SK-N-SH (cell line): ENCODE measurements at places on chromosomes 5 and 9. TPM values are rescaled to one million over a fixed set of nuclear protein-coding genes. Genes with fewer than 3 reads are reported as not detected.

DNA sequence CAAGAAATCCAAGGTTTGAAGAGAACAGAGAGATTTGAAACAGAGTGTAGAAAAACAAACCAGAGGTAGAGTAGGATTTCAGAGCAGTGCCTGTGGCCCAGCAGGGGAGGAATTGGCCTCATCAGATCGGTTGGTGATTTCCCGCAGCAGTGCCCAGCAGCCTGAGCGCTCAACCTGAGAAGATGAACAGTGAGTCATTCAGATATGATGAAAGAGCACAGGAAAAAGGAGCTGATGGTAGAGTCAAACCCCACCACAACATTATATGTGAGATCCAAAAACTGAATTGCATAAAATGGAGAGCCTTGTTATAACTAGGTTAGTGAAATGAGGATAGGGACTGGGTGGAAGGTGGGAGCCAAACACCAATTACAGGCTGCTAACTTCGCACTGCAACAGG, 248.9 kb downstream of the PIK3R1 start:
- no peak overlapping the region for H3K4me3 ChIP-seq
- no peaks in the 10 kb centered on the region for H3K27me3 ChIP-seq
- no peak overlapping the region for H3K27ac ChIP-seq
- H3K4me1 ChIP-seq = no peaks in the 10 kb centered on the region
- DNase-seq = no peak

DNA sequence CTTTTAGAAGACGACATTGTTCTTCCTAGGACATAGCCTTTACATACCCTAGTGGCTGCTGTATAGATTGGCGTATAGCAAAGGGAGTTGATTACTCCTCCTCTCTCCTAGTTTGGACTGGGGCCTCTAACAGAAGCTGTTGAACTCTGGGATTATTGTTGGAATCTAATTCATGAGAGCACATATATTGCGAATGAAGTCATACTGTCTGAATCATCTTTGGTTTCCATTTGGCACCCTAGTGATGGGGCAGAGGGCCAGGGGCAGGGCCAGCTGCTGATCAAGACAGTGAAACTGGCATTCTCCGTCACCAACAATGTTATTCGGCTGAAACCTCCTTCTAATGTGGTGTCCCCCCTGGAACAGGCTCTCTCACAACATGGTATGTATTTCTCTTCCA, 40.3 kb downstream of the NUP188 start:
- peak overlapping the region; percentile 68 for H3K27ac ChIP-seq
- peaks cover 50% of the 10 kb centered on the region for H3K36me3 ChIP-seq
- no peak for DNase-seq
- no peak overlapping the region for H3K4me3 ChIP-seq
- H3K27me3 ChIP-seq = no peaks in the 10 kb centered on the region

- H3K4me1 ChIP-seq = no peaks in the 10 kb centered on the region
- DNase-seq = peak; percentile 17
- no peaks in the 10 kb centered on the region for H3K36me3 ChIP-seq
- H3K27me3 ChIP-seq = peaks cover 44% of the 10 kb centered on the region
- H3K4me3 ChIP-seq = no peak overlapping the region
Observed at GRCh38 chr5:114362977-114363761, 1.3 kb downstream of the KCNN2 start.

Gene CLIC3
- 0.60 and 1.0 TPM in 2 replicates for polyA plus RNA-seq

DNA sequence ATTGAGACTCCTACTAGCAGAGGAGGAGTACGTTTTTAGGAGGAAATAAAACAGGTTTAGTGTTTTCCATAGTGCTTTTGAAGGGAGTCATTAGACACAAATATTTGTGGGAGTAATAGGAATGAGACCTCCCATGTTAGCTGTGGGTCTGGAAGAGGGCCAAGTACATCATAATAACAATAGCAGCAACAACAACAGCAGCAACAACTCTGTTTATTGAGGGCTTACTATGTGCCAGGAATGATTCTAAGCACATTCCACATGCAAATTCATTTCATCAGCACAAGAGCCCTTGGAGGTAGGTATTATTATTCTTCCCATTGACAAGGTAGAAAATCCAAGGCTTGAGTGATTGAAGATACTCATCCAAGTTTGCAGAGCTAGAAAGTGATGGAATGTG, 384.2 kb upstream of the RPS23 start:
- no peaks in the 10 kb centered on the region for H3K36me3 ChIP-seq
- H3K4me3 ChIP-seq = no peak overlapping the region
- no peak for DNase-seq
- no peaks in the 10 kb centered on the region for H3K27me3 ChIP-seq

Gene FAM114A2
- polyA plus RNA-seq = 9.0 and 11.9 TPM in 2 replicates

Gene C5
- 1.8 and 2.7 TPM in 2 replicates for polyA plus RNA-seq

DNA sequence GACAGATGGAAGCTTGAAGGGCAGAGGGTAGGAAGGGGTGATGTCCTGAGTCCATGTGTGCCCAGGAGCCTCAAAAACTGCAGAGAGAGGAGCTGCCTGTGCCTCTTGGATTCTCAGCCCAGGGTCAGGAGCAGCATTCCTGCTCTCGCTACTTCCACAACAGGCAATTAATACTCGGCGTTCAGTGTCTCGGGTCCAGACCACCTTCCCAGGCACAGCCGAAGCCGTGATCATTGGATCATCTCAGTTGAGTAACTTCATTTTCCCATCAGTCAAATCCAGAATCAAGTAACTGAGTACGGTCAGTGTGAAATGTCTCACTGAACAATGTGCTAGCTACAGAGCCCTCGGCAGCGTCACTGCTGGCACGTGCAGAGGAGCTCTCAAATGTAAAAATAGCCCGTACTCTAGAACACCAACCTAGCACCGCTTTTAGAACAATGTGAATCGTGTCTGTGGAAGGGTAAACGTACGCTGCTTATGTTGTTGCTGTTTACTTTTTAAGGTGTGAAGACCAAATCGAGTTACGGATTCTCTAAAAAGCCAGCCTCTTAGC, 63.5 kb upstream of the IRX4 start:
- no peak overlapping the region for H3K4me3 ChIP-seq
- DNase-seq = no peak
- peaks cover 67% of the 10 kb centered on the region for H3K27me3 ChIP-seq
- no peaks in the 10 kb centered on the region for H3K4me1 ChIP-seq
- no peaks in the 10 kb centered on the region for H3K36me3 ChIP-seq

- no peak overlapping the region for H3K4me3 ChIP-seq
- no peaks in the 10 kb centered on the region for H3K4me1 ChIP-seq
- no peak overlapping the region for H3K27ac ChIP-seq
- peak; percentile 43 for DNase-seq
- H3K27me3 ChIP-seq = no peaks in the 10 kb centered on the region; the same call in 1 of the 2 replicates
- peaks cover 36% of the 10 kb centered on the region; the same call in 1 of the 2 replicates for H3K36me3 ChIP-seq
Observed at GRCh38 chr9:128393970-128394369, 22.8 kb downstream of the URM1 start.

DNA sequence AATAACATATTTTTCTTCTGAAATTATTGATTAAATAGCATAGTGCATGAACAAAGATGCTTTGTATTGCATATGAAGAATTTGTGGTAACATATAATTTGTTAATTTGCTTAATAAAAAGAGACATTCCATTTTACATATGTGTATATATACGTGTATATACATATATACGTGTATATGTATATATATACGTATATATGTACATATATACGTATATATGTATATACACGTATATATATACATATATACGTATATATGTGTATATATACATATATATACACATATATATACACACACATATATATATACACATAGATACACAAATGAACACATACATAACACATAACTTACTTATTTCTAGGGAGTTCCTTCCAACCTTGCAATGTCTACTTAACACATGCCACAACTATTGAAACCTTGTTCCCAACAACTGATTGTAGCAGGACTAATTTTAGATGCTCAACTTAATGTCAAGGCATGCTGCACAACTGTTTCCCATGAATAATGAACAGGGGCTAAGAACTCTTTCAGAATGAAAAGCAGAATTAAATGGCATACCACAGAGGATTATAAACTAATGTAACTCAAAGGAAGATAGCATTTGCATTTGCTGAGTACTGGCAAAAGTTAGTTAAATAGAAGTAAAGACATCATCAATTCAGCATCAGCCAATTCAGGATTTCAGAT, 17.4 kb downstream of the KIF24 start:
- H3K4me3 ChIP-seq = no peak overlapping the region
- no peaks in the 10 kb centered on the region for H3K36me3 ChIP-seq
- H3K4me1 ChIP-seq = peaks cover 3% of the 10 kb centered on the region
- DNase-seq = no peak
- H3K27me3 ChIP-seq = no peaks in the 10 kb centered on the region
- H3K27ac ChIP-seq = no peak overlapping the region

Gene MARVELD2
- polyA plus RNA-seq = 0.07 TPM in 1 of 2 replicates, not detected in the other

- no peaks in the 10 kb centered on the region for H3K27me3 ChIP-seq
- no peaks in the 10 kb centered on the region for H3K36me3 ChIP-seq
- DNase-seq = no peak
- no peaks in the 10 kb centered on the region for H3K4me1 ChIP-seq
Observed at GRCh38 chr5:27377626-27378025, 339.2 kb upstream of the CDH9 start.

DNA sequence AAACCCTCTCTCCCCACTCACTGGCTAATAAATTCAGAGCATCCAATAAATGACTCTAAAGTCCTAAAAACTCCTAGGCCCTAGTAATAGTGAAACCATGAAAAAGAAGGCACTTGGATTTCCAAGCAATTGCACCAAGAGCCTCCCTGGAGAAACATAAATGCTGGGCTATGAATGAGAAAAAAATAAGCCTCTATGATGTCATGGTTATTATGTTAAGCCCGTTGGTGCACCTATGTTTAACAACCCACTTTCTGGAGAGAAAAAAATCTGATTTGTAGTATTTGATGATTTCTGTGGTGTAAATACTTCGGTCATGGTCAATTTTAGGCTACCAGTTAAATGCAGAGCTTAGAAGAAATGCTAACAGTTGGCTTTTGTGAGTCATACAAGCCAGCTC, 8.4 kb downstream of the CFAP90 start:
- H3K4me3 ChIP-seq = no peak overlapping the region
- H3K4me1 ChIP-seq = no peaks in the 10 kb centered on the region
- peaks cover 16% of the 10 kb centered on the region; the same call in 1 of the 2 replicates for H3K27me3 ChIP-seq
- H3K27ac ChIP-seq = no peak overlapping the region

Gene PCDHGB2
- 3.7 and 4.5 TPM in 2 replicates for polyA plus RNA-seq

Gene FGF1
- polyA plus RNA-seq = 5.3 and 5.9 TPM in 2 replicates

GRCh38 chr5:97002983-97003382, 67.1 kb downstream of the LNPEP start:
- DNase-seq = no peak
- peaks cover 32% of the 10 kb centered on the region for H3K36me3 ChIP-seq
- no peaks in the 10 kb centered on the region for H3K27me3 ChIP-seq

- DNase-seq = no peak
- H3K4me1 ChIP-seq = no peaks in the 10 kb centered on the region
- no peak overlapping the region for H3K27ac ChIP-seq
- H3K36me3 ChIP-seq = no peaks in the 10 kb centered on the region
Observed at GRCh38 chr5:116395226-116395625, 179.4 kb downstream of the SEMA6A start.

DNA sequence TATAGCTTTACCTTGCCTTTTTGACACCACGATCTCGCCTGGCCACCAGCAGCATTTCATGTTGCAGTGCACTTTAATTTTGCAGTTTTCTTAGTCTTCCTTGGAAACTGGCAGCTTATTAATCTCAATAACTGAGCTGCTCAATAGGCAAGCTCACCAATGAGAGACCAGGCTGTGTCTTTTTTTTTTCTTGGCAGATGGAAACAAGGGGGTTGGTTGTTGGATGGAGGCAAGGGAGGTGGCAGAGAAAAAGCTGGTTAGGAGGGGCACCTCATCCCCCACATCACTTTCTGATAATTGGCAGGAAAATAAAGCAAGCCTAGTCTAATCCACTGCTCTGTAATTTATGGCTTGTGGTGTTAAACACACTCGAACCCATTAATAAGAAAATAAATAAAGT, 324.5 kb upstream of the WWC1 start:
- DNase-seq = no peak
- no peaks in the 10 kb centered on the region for H3K27me3 ChIP-seq
- H3K27ac ChIP-seq = no peak overlapping the region
- no peaks in the 10 kb centered on the region; the same call in 1 of the 2 replicates for H3K4me1 ChIP-seq

GRCh38 chr5:132411304-132412013, 41.9 kb downstream of the SLC22A5 start:
- peak overlapping the region; percentile 89 for H3K27ac ChIP-seq
- H3K4me1 ChIP-seq = peaks cover 19% of the 10 kb centered on the region
- H3K4me3 ChIP-seq = peak overlapping the region; percentile 76
- no peak for DNase-seq
- H3K36me3 ChIP-seq = no peaks in the 10 kb centered on the region

Gene FTMT
- not detected in 2 replicates for polyA plus RNA-seq

- H3K36me3 ChIP-seq = peaks cover 22% of the 10 kb centered on the region
- H3K27me3 ChIP-seq = no peaks in the 10 kb centered on the region
- DNase-seq = no peak
- no peak overlapping the region for H3K4me3 ChIP-seq
- no peak overlapping the region for H3K27ac ChIP-seq
Observed at GRCh38 chr9:111938427-111938800, 41.8 kb downstream of the UGCG start.

DNA sequence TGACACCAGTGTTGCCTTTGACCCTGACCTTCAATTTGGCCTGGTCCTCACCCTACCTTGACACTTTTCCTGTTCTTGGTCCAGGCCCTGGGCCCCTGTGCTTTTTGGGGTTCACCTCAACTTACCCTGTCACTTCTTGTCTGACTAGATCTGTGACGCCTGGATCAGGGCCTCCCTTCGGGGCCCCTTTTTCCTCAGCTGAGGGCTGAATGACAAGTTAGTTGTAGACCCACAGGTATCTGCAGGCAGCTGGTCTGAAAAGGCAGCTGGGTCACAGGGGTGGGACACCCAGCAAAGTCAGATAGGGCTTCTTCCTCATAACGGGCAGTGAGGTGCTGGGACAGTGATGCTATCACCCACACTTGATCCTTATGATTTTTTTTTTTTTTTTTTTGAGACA, 10.0 kb upstream of the MYORG start:
- H3K27me3 ChIP-seq = no peaks in the 10 kb centered on the region
- DNase-seq = no peak
- H3K4me3 ChIP-seq = no peak overlapping the region

Gene GHR
- polyA plus RNA-seq = 0.02 and 0.03 TPM in 2 replicates

Gene WNK2
- polyA plus RNA-seq = 0.12 and 0.36 TPM in 2 replicates

- H3K27me3 ChIP-seq = no peaks in the 10 kb centered on the region
- H3K36me3 ChIP-seq = no peaks in the 10 kb centered on the region
- no peaks in the 10 kb centered on the region for H3K4me1 ChIP-seq
- no peak overlapping the region for H3K27ac ChIP-seq
Observed at GRCh38 chr5:44332285-44332971, 56.8 kb downstream of the FGF10 start.

Gene LECT2
- polyA plus RNA-seq = 0.18 and 0.60 TPM in 2 replicates

Gene TMEM252
- not detected in 2 replicates for polyA plus RNA-seq

GRCh38 chr5:15621094-15621493, 121.1 kb downstream of the FBXL7 start:
- no peak overlapping the region for H3K4me3 ChIP-seq
- no peak for DNase-seq
- no peaks in the 10 kb centered on the region for H3K36me3 ChIP-seq
- peak overlapping the region; percentile 88 for H3K27ac ChIP-seq
- H3K27me3 ChIP-seq = no peaks in the 10 kb centered on the region

- DNase-seq = no peak
- no peak overlapping the region for H3K4me3 ChIP-seq
- H3K4me1 ChIP-seq = peaks cover 8% of the 10 kb centered on the region
- H3K27me3 ChIP-seq = no peaks in the 10 kb centered on the region
- H3K27ac ChIP-seq = peak overlapping the region; percentile 35; the same call in 1 of the 2 replicates
Observed at GRCh38 chr9:130143958-130144366, 28.2 kb upstream of the NCS1 start.

- H3K4me1 ChIP-seq = no peaks in the 10 kb centered on the region
- H3K4me3 ChIP-seq = no peak overlapping the region
- no peak for DNase-seq
- H3K27ac ChIP-seq = no peak overlapping the region
- H3K36me3 ChIP-seq = no peaks in the 10 kb centered on the region
Observed at GRCh38 chr9:127776924-127777289, 1.6 kb downstream of the SH2D3C start.

- H3K4me3 ChIP-seq = no peak overlapping the region
- peaks cover 12% of the 10 kb centered on the region; the same call in 1 of the 2 replicates for H3K4me1 ChIP-seq
- no peaks in the 10 kb centered on the region for H3K27me3 ChIP-seq
Observed at GRCh38 chr5:149360272-149360671, 2.4 kb downstream of the PCYOX1L start.

Gene PLCXD3
- 0.15 and 0.34 TPM in 2 replicates for polyA plus RNA-seq
